IMR-90 (cell line): ENCODE measurements at places on chromosomes 4 and X. TPM values are rescaled to one million over a fixed set of nuclear protein-coding genes. Genes with fewer than 3 reads are reported as not detected.

Gene BLOC1S4
- total RNA-seq = 8.8 and 13.3 TPM in 2 replicates

DNA sequence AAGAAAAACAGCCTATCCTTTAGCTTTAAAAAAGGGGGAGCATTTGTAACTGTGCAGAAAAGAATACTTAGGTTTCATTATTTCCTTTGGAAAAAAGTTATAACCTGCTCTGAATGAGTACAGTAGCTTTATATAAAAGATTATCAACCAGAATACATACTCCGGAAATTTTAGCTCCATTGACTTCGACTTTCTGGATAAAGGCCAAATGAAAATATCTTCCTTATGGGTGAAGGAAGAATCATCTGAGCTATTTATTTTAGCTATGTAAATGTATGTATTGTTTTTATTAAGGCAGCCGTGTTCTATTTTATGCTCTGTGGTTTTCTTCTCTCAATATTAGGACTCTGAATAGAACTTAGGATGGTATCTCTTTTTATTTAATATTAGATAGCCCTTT lies 69.0 kb upstream of the ETNPPL start:
- peaks cover 2% of the 10 kb centered on the region; the same call in 1 of the 2 replicates for H3K27me3 ChIP-seq
- no peak for DNase-seq
- H3K27ac ChIP-seq = no peak overlapping the region

Gene GC
- total RNA-seq = not detected in 2 replicates

- peaks cover 2% of the 10 kb centered on the region for H3K36me3 ChIP-seq
- H3K27me3 ChIP-seq = no peaks in the 10 kb centered on the region
- no peak overlapping the region for H3K4me3 ChIP-seq
- H3K4me1 ChIP-seq = no peaks in the 10 kb centered on the region
Observed at GRCh38 chr4:170080496-170080895, 9.3 kb downstream of the AADAT start.

DNA sequence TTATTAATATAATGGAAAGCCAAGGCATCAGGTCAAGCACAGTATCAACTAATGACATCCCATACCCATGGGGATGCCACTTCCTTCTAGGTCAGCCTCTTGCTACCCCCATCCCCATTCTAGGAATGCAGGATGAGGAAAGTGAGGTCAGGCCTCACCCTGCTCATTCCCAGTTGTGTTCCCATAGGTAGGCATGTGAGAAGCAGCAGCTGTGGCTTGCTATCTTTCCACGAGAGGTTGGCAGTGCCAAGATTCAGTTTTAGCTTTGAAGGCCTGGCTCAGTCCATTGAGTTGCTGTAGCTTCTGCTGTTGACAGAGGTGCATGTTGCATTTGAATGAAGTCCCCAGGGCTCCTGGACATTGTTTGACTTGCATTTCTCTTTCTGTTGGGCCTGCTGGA lies 15.5 kb downstream of the LONRF3 start:
- no peak overlapping the region for H3K4me3 ChIP-seq
- no peaks in the 10 kb centered on the region for H3K36me3 ChIP-seq
- H3K27ac ChIP-seq = no peak overlapping the region
- no peak for DNase-seq

- peaks cover 4% of the 10 kb centered on the region for H3K27me3 ChIP-seq
- no peak overlapping the region for H3K4me3 ChIP-seq
- DNase-seq = no peak
- H3K27ac ChIP-seq = no peak overlapping the region
Observed at GRCh38 chrX:23981711-23982110, 45.3 kb downstream of the KLHL15 start.
